ENCODE measurements at places on chromosomes 12 and 14.

GRCh38 chr14:55699131-55700057, 119.4 kb downstream of the KTN1 start:
- no peak for DNase-seq

- DNase-seq: no peak
These were observed 5.7 kb downstream of the AHNAK2 start for GRCh38 chr14:104972301-104973134.

DNA sequence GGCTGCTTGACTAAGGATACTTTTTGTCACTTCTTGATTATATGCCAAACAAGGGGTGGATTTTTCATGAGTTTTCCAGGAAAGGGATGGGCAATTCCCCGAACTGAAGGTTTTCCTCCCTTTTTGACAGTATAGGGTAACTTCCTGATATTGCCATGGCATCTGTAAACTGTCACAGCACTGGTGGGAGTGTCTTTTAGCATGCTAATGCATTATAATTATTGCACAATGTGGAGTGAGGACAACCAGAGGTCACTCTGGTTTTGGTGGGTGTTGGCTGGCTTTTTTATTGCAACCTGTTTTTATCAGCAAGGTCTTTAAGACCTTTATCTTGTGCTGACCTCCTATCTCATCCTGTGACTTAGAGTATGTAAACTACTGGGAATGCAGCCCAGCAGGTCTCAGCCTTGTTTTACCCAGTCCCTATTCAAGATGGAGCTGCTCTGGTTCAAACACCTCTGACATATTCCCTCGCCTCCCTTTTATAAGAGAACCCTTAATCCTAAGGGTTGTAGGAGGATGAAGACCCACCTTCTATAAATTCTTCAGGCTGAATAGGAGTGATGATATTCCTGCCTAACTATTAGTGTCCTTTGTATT, 471.2 kb downstream of the ATP23 start:
- DNase-seq: no peak

DNA sequence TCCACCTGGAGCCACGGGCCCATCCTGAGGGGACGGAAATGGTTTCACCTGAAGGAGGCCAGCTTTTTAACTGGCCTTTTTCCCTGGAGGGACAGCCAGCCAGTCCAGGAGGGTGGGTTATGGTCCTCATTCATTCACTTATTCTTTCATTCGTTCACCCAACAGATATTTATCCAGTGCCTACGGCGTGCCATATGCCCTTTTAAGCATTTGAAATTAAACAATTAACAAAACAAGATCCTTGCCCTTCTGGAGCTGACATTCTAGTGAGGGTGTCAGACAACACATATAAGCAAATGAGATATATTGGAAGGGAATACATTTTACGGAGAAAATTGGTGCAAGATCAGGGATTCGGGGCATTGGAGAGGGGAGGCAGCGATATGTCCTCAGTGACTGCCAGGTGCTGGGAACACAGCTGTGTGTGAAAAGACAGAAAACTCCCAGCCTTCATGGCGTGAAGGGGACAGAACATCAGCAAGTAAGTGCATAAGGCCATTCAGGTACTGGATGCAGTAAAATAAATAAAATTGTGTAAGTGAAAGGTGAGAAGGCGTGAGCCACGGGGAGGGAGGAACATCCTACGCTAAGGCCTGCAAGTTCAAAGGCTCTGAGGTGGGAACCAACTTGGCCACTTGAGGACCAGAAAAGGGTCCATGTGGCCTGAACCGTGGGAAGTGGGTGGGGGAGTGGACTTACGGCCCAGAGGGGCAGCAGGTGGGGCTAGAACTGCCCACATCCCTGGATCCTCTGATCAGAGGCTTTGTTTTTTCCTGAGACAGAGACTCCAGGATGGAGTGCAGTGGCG, 684 bp upstream of the ABCB9 start:
- no peak for DNase-seq

GRCh38 chr14:52124791-52125684, 56.2 kb upstream of the NID2 start:
- DNase-seq: no peak

GRCh38 chr12:716506-716905, 35.9 kb upstream of the WNK1 start:
- no peak for DNase-seq

DNA sequence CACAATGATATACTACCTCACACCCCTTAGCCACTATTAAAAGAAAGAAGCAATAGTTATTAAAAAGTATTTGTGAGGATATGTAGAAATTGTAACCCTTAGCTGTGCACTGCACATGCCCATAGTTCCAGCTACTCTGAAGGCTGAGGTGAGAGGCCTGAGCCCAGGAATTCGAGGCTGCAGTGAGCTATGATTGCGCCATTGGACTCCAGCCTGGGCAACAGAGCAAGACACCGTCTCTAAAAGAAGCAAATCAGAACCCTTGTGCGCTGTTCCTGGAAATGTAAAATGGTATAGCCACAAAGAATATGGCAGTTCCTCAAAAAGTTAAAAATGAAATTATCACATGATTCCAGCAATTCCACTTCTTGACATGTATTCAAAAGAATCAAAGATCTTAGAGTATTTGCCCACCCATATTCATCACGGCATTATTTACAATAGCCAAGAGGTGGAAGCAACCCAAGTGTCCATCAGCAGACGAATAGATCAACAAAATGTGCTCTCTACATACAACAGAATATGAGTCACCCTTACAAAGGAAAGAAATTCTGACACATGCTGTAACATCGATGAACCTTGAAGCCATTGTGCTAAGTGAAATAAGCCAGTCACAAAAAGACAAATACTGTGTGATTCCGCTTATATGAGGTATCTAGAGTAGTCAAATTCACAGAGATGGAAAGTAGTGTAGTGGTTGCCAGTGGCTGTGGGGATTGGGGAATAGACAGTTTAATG, 23.7 kb upstream of the YLPM1 start:
- no peak for DNase-seq

DNA sequence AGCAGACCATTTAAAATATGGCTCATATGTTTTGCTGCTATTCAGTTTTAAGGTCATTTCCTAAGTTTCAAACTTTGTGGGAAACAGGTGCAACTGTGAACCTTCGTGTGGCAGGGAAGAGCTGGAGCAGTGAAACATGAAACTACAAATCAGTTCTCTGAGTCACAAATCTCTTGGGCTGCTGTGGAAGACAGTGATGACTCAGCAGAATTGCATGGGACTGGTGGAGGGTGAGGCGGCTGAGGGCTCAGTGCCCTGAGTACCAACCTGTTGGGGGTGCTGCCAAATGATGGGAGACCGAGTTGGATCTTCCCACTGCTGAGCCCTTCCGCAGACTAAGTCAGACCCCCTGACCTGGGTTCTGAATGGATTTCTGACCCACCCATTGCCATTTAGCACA, 8.4 kb upstream of the CALM1 start:
- no peak for DNase-seq

DNA sequence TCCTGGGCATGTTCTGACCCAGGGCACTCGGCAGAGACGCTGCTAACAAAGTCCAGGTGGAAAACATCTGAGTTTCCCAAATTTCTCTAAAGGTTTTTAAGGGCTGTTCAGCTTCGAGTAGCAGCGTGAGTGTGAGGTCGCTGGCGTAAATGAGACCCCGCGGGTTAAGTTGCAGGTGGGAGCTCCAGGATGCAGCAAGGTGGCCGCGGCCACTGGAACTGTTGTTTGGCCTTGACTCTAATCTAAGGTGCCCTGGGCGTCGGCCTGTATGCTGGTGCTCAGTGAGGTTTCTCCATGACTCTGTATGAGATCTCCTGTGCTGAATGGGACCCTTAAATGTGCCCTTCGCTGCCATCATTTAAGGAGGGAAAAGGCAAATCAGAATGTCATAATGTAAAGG, 50.7 kb downstream of the ELK3 start:
- no peak for DNase-seq

- DNase-seq: peak; percentile 7
These were observed 11.2 kb downstream of the BCL2L14 start for GRCh38 chr12:12081836-12082497.

GRCh38 chr12:46389031-46389616, 16.6 kb upstream of the SLC38A2 start:
- DNase-seq: no peak

- DNase-seq: no peak
These were observed 364.2 kb downstream of the GALC start for GRCh38 chr14:87628780-87629179.

DNA sequence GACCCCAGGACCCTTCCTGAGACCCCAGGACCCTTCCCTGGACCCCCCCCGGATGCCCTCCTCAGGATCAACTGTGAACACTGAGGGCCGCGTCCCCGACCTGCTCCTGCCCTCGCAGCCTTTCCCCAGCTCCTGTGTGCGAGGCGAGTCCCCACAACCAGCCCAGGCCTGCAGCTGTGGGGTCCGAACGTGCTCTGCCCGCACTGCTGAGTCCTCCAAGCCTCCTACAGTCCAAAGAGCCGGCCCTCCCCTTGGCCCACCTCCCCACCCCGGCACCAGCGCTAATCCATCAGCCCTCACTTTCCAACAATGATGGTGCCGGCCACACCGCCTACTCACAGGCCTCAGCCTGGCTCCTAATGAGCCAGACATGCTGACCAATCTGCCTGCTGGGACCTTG, 26.2 kb upstream of the ANKLE2 start:
- DNase-seq: no peak

DNA sequence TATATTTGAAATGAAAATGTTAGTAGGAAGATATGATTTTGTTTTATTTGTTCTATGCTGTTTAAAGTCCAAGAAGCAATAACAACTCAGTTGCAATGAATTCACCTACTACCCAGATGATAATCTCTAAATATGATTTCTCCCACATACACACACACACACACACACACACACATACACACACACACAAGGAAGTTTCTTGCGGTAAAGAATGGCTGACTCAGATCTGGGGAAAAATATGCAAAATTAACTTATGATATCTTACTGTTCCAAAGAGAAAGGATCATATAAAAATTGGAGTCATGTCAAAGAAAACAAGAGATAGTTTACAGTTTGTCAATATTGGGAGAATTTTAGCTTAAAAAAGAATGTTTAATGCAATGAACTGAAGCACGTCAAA, 456.7 kb downstream of the SLC16A7 start:
- DNase-seq: no peak

- DNase-seq: no peak
These were observed 10.2 kb upstream of the LTBP2 start for GRCh38 chr14:74622257-74622656.

DNA sequence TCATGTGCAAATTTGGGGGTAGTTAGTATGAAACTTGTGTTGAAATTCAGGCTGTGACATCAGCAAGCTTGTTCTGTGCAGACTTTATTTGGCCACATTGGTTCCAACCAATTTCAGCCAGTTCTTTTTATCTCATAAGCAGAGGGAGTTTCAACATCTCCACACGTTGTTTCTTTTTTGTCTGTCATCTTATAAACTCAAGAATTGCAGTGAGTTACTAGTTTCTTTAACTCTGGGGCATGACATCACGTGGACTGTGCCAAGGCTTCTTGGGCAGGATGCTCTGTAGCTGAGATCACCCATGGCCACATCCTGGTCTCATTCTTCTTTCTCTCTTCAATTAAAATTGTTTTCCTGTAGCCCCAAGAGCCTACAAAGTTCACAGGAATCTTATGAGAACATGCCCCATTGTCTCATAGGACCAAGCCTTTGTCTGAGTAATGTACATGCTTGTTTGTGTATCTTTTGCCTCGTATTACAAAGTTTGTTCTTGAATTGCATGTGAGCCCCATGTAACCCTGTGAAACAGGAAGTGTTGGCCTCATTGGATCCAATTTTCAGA, 982.0 kb upstream of the TMEM132C start:
- no peak for DNase-seq

GRCh38 chr12:123934829-123935228, 37.8 kb downstream of the CCDC92 start:
- DNase-seq: no peak

DNA sequence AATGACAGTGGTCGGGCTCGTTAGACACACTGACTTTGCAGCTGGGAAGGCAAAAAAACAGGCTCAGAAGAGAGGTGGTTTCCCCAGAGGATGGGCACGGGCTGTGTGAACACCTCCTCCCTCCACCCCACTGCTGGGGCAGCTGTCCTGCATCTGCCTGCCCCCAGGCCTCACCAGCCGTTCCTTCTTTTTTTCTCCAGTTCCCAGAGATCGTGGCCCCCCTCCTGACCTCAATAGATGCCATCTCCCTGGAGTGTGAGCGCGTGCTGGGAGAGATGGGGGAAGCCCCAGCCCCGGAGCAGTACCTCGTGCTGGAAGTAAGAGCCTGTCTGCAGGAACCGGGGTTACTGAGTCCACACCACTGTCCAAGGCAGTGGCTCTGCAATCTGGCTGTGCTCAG, 17.4 kb downstream of the MVK start:
- DNase-seq: no peak

DNA sequence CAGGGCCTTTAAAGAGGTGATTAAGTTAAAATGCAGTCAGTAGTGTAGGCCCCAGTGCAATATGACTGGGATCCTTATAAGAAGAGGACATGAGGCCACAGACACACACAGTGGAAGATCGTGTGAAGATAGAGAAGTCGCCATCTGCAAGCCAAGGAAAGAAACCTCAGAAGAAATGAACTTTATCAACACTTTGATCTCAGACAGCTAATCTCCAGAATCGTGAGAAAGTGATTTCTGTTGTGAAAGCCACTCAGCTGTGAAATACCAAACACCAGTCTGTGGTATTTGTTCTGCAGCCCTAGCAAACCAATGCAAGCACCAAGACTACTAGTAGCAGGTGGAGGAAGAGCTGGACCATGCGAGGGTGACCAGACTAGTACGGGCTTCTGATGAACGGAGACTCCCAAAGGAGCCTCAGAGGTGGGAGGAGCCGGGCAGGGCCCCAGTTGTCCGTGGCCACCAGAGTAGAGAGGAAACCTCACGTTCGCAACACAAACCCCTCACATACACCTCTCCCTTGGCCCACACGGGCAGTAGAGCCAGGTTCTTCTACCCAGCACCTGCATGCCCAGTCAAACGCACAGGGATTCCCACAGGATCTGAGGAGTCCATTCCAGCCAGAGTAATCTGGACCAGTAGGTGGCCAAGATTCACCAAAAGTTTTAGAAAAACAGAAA, 243.0 kb downstream of the TTC8 start:
- DNase-seq: no peak

GRCh38 chr12:3772380-3772779, 19.5 kb upstream of the CRACR2A start:
- DNase-seq: no peak

GRCh38 chr12:50151047-50151687, 16.0 kb downstream of the CERS5 start:
- DNase-seq: no peak

DNA sequence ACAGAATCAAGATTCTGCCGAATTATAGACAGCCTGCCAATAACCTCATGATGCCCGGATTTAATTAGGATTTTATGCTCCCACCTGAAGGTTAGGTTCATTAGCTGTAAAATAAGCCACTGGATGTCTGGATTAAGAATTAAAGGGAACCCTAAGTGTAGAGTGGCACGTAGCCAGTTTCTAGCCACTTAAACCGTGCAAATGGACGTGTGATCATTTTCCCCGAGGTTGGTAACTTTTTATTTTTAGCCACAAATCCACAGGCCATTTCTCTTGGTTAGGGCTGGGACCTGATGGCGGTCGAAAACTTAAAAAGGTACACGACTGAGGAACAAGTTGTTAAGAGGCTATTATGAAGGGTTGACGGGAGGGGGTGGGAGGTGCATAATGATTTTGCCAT, 127.3 kb upstream of the TMPO start:
- no peak for DNase-seq

All from bone marrow (tissue), 2 donors.